Fibroblast of skin of abdomen (primary cell): ENCODE measurements at places on chromosomes 4 and X.

DNA sequence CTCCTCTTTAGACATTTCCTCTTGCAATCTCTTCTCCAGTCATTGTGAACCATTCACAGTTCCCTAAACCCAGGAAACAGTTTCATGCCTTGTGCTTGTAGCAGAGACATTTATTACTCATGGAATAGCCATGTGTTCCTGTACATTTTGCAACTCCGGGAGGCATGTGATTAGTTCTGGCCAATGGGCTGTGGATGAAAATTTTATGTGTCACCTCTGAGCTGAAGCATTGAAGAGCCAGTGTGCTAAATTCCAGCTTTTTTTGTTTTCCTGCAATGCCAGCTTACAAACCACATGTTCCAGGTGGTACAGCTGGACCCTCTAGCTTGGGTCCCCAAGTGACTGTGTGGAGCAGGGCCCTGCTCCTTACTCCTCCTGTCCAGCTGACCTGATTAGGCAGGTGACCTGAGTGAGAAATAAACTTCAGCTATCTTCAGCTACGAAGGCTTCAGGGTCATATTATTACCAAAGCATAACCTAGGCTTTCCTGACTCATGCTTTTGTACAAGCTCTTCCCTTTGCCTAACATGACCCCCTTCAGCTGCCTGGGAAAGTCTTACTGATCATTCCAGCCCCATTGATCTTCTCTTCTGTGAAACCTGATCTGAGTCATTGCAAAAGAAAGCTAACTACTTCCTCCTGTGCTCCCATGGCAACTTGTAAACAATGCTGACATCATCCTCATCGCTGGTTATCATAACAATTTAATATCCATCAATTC, 200.4 kb downstream of the PTTG2 start:
- DNase-seq = peak; percentile 98

DNA sequence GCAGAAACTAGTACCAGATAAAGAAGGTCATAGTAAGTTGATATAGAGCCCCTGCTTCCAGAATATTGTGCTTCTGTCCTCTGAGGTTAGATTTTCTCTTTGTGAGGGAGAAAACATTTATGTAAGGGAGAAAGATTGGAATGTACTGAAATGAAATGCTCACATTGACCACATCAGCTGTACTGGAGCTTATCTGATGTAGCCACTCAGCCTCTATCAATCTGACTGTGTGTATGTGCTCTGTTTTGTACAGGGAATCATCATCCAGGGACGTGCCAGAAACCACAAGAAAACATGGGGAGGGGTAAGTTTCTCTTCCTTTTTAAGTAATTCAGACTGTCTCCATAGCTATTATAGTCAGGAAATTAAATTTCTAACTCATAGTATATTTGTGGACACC, 56.8 kb downstream of the PRRG1 start:
- peak; percentile 58 for DNase-seq

GRCh38 chr4:128305942-128306341, 18.3 kb upstream of the PGRMC2 start:
- DNase-seq = no peak

DNA sequence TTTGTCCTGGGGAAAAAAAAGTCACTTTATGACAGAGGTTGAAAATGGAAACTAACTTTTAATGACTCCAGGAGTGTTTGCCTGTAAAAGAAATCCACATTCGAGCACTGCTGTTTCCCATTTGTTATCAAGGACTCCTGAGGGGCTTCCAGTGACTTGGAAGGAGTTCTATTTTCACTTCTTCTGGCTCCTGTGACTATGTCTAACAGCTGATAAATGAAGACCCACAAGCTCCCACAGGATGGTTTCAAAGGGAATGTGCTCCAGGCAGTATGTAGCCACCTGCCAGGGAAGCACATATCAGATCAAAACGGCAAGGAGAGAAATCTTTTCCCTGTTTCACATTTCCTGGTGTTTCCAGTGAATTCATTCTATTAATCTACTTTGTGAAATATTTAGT, 159.8 kb upstream of the FAM241A start:
- no peak for DNase-seq

DNA sequence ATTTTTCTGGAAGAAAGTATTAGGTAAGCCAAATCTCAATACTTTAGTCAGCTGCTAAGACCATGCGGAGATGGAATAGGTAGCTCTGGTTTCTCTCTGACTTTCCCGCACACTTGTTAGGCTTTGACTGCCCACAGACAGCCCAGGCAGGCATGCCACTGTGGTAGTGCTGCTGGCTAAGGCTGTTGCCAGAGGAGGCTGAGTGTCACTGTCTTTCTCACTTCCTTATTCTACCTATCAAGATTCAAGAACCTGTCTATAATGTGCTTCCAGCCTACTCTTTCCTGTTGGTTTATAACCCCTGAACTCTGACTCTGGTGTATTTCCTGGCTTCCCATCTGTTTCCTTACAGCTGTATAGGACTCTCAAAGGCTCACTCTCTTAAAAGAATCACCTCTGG, 81.8 kb upstream of the TRPC5 start:
- DNase-seq = no peak

GRCh38 chrX:10397349-10397748, 223.0 kb downstream of the MID1 start:
- no peak for DNase-seq

GRCh38 chr4:52370576-52370975, 288.5 kb downstream of the USP46 start:
- no peak for DNase-seq

DNA sequence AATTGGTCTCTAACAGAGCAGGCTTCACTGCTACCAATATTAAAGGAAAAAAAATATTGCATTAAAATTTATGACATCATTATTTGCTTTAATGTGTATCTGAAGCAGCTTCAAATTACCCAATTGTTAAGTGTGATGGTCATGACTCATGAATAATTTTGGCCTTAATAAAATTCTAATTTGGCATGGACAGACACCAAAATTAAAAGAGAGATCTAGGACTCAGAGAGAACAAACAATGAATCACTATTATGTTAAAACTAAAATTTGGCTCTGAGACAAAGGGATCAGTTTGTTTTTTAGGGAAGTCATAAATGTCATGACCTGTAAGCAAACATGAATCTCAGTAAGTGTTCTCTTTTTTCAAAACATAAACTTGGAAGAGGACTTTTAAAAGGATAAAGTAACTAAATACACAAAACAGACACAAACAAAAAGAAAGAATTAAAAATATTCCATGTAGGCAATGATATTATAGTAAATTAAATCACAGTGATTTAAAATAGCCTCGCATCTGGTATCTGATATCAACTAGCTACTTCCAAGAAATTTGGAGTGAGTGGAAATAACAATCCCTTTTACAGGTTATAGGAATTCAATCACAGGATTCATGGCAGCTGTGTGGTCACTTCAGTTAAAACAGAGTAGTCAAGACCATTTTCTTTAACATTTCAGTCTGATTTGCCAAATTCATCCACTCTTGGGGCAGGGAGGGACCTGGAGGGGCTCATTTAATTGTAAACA, 11.6 kb downstream of the VEGFC start:
- DNase-seq = peak; percentile 54

GRCh38 chrX:87272491-87272890, 245.1 kb upstream of the KLHL4 start:
- no peak for DNase-seq

DNA sequence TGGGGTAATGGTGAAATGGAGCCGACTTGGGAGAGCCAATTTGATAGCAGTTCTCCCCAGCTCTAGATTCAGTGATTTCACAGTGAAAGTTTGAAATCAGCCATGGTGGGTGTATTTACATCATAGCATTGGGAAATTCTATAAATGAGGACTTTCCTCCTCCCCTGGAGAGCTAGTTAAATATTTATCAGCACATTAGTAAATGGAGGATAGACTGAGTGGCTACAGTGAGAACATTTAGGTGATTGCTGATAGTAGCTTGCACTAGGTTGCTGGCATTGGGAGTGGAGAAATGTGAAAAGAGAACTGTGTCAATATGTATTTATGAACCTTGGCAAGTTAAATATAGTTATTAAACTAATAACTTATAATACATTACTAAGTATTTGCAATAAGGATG, 347.3 kb downstream of the CCSER1 start:
- no peak for DNase-seq

DNA sequence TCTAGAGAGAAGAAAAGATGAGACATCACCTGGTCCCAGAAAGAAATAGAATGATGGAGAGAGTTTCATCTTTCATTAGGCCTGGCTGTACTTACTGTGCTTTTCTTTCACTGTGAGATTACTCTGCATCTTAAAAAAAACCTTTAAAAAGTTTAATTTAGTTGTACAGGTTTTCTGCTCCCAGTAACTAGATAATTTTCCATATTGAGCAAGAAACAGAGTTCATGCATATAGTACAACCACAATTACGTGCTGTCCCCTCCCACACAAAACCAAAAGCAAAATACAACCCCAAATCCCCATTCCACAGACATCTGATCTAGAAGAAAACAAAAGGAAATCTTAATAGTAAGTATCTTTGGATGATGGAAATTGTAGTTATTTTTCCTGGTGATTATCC, 371.2 kb downstream of the SH2D1A start:
- DNase-seq = no peak
